ENCODE measurements at places on chromosomes 11 and 22.

DNA sequence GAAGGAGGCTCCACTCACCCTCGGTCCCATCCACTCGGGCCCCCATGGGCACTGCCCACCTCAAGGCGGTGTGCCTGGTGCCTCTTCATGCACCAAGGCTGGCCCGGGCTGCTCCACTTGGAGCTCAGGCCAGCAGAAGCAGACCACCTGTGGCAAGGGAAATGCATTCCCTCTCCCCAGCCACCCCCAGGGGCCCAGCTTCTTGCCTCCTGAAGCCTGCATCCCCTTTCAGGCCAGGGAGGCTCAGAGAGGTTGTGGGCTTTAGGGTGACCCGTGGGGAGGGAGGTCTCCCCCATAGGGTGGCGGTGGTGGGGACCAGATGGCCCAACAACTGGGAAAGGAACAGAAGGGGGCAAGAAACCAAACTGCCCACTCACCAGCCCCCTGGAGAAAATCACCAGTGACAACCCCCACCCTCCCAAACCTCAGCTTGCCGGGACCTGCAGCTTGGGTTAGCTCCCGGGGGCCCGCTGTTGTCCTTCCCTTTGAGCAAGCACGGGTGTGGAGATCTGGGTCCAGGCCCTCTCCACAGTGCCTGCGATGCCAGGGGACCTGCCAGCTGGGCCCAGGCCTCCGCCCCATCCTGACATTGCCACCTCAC is 8.4 kb downstream of the CBX6 start:
- DNase-seq = no peak

- DNase-seq = no peak
Observed at GRCh38 chr11:132817387-132817786, 714.9 kb downstream of the OPCML start.

- DNase-seq = no peak
Observed at GRCh38 chr22:38266120-38266519, 6.7 kb downstream of the TMEM184B start.

DNA sequence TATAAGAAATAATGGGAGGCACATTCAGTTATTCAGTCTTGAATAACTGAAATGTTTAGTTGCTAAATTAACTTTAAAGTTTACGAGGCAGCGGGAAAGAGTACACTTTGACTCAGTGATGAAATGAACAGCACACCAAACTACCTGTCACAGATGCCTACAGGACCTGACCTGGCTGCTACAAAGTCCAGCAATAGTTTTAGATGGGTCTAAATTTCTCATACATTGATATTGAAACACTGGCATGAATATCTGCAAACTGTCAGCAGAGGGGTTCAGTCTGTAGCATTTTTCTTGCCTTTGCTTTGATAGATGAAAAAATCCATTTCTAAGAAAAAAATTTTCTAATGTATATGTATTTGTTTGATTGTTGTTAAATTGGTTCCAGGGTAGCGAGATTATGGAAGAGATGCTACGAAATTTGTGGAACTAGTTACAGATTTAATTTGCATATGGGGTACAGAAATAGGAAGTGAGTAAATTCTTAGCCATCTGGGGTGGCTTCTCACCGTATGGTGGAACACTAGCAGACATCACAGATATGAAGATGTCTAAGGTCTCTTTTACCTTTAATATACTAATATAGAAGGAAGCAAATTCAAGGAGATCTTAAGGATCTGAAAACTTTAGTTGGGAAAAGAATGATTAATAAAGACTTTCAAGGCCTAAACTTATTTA is 20.8 kb upstream of the GAB2 start:
- no peak for DNase-seq

GRCh38 chr11:35893796-35894475 is 49.9 kb upstream of the LDLRAD3 start:
- DNase-seq = peak; percentile 55

GRCh38 chr22:40210818-40211217 is 33.1 kb downstream of the TNRC6B start:
- no peak for DNase-seq

Data from body of pancreas (tissue), 4 donors.